ENCODE measurements at places on chromosomes 6 and 20.

DNA sequence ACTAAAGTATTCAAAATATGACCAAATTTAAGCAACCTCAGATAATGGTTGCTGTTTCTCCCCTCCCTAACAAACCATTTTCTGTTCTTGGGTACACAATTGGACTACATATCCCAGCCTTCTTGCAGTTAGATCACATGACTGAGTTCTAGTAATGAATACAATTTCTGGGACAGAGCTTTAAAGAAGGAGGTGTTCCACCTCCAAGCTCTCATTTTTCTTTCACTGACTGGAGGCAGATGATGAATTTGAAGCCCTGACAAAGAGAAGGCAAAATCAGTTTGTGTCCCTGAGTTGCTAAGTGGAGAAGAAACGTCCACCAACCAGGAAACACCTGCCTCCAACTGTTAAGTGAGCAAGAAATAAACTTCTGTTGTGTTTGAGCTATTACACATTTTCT lies 117.2 kb downstream of the LCA5 start:
- DNase-seq = no peak

GRCh38 chr6:143037470-143037869 lies 23.2 kb upstream of the AIG1 start:
- no peak for DNase-seq

GRCh38 chr20:43941476-43942200 lies 27.0 kb downstream of the TOX2 start:
- DNase-seq = no peak

DNA sequence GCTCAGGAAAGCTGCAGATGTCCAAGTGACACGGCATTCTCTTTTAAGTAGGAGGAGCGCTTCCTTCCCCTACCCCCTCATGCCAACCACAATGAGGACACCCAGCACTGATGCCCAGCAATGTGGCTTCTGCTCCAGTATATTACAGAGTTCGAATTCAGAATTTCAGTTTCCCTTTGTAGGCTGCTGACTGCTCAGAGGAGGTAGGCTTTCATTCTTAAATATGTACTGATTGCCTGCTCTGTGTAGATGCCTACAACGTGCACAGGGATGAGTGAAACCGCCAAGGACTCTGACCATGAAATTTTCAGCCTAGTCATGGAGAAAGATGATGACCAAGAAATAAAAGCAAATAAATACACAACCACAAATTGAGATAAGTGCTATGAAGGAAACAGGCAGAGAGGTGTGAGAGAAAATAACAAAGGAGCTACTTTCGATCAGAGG lies 50.9 kb upstream of the TNFAIP3 start:
- no peak for DNase-seq

DNA sequence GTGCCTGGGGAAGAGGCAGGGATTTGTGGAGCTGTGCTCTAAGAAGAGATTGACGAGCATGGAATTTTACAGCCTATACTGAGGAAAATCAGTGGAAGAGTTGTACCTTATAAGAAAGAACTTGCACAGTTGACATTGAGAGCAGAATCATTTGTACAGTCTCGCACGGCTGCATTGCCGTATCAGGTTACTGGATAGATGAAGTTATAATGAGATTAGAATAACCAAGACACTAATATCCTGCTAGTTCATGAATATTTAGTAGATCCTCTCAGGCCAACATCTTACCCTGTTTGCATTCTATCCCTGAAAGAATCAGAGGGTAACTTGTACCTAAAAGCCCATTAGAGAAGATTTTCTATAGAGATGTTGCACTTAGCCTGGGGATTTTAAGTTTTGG lies 447.1 kb downstream of the PREX1 start:
- no peak for DNase-seq

DNA sequence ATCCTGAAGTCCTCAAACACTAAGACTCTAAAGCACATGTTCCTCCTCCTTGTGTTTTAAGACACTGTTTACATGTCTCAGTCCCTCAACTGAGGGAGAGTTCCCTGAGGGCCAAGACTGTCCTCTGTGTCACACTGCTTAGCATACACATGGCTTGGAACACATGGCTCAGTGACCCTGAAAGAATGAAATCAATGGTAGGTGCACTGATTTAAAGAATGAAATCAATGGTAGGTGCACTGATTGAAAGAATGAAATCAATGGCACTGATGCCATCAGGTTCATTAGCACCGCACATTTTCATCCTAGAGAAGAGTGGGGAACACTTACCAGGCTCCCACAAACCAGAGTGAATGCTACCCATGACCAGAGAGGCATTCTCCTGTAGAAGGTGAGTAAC lies 9.8 kb downstream of the TOMM34 start:
- DNase-seq = no peak

DNA sequence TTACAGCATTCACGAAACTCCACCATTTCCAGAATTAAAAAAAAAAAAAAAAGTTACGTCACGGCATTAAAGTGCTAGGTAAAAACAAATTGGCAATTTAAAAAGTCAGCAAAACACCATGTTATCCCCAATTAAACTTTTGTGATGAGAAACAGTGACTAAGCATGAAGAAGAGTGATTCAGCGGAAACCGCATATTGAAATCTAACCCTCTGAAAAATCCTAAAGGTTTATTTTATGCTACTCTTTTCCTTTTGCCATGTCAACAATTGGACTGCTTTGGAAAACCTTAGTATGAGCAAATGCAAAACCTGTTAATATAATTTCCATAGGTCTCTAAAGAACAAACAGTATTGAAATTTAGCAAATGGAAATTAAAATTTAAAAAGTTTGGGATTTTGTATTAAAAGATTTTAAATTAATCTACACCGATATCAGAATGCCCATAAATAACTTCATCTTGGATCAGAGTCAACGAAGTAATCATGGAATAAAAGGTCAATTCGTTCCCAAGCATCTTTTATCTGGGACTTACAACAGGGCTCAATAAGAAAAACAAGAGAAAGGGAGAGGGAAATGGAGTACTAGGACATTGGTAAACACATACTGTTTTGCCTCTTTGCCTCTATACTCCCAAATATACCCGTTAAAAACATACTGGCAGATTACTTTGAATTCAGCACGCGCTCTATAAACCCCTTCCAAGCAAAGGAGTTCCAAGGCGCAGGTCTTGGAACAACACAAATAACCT lies 1.1 kb downstream of the FBXO30 start:
- DNase-seq = no peak

GRCh38 chr20:52142757-52143156 lies 48.8 kb downstream of the ZFP64 start:
- DNase-seq = no peak

- DNase-seq = no peak
Observed at GRCh38 chr20:32670773-32671455, 2.8 kb downstream of the C20orf203 start.

- DNase-seq = no peak
Observed at GRCh38 chr20:25139029-25139705, 56.3 kb upstream of the ENTPD6 start.

DNA sequence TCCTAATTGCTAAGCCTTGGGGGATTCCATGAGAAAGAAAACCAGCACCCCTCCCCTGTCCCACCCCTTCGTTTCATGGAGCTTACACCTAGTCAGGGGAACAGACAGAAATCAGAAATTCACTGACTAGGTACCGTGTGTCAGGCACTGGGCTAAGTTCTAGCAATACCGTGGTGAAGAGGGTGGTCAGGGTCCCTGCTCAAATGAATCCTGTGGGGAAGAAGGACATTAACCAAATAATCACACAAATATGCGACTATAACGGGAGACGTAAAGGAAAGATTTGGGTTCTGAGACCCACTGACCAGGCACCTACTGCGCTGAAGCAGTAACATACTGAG lies 65.1 kb upstream of the TOP1 start:
- no peak for DNase-seq

DNA sequence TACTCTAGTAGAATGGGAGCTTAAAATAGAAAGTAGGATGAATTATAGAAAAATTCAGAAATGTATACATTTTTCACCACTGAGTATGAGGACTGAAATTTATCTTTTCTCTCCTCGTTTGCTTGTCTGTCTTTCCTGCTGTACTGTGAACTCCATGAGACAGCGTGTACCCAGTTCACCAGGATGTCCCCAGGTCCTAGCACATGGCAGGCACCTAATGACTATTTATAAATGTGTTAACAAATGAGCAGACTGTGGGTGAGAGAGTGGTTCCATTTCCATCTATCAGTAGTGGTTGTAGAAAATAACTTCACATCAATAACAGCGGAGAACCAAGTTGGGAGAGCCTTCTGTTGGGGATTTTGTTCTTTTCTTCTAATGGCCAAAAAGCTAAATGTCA lies 106.3 kb downstream of the NUS1 start:
- no peak for DNase-seq

- DNase-seq = no peak
Observed at GRCh38 chr6:24824142-24824938, 25.6 kb upstream of the ARMH2 start.

Measured in activated T-cell treated with anti-CD3 and anti-CD28 coated beads, Interleukin-2, amount 50 U/mL, for 72 hours (primary cell).